ENCODE measurements at places on chromosomes 3 and 15. TPM values are rescaled to one million over a fixed set of nuclear protein-coding genes. Genes with fewer than 3 reads are reported as not detected.

CRELD1 gene
- total RNA-seq, result 12.9 TPM

IL5RA gene
- not detected for total RNA-seq

DNA sequence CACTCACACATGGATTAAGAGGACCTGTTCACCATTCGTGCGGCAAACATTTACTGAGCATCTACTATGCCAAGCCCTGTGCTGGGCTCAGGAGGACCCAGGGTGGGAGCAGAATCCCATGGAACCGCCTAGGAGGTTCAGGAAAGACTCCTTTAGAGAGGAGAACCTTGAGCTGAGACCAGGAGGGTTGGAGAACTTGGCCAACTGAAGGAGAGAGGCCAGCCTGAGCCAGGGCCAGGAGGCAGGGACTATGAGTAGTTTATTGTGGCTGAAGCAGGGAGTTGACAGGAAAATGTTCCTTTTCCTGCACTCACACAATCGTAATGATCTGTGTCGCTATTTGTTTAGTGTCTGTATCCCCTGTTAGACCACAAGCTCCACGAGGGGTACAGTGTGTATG, 71.3 kb downstream of the SLC30A4 start:
- H3K27ac ChIP-seq, result no peak overlapping the region
- H3K4me1 ChIP-seq, result no peaks in the 10 kb centered on the region
- H3K36me3 ChIP-seq, result no peaks in the 10 kb centered on the region
- H3K4me3 ChIP-seq, result no peak overlapping the region

SGO1 gene
- 36.4 TPM for total RNA-seq

DNA sequence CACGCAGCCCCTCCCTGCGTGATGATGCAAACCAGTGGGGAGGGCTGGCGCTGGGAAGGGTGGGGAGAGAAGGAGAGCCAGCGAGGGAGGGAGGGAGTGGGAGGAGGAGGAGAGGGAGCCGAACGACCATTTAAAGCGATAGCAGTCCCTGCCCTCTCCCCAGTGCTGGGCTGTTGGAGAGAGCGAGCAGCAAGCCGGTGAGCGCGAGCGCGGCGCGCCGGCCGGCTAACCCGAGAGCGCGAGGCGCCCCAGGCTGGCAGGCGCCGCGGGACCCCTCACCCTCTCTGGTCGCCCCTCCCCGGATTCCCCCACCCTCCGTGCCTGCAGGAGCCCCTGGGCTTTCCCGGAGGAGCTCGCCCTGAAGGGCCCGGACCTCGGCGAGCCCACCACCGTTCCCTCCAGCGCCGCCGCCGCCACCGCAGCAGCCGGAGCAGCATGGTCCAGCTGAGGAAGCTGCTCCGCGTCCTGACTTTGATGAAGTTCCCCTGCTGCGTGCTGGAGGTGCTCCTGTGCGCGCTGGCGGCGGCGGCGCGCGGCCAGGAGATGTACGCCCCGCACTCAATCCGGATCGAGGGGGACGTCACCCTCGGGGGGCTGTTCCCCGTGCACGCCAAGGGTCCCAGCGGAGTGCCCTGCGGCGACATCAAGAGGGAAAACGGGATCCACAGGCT, at the start of gene GRM7:
Gene GRM7, plus strand, starts transcription at position 162 of the 671 bp plus-strand sequence.
- no peaks in the 10 kb centered on the region for H3K4me1 ChIP-seq
- no peaks in the 10 kb centered on the region for H3K36me3 ChIP-seq
- DNase-seq, result no peak
- peaks cover 60% of the 10 kb centered on the region for H3K27me3 ChIP-seq

DNA sequence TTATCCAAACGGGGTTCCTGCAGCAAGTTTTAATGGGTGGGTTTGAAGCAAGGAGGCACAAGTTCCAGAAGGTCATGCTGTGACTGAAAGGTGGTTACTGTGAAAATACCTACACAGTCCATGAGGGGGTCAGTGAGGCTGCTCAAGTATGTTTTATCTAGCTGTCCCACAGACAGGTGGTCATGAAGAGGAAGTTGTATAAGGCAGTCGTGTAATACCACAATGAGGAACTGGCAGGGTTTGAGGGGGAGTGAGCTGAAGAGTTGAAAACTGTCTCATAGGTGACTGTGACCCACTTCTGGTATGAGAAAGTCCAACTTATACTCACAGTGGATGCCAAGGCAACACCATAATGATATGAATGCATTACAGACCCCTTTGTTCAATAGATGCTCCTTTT, 856.8 kb downstream of the OTOL1 start:
- DNase-seq, result no peak
- no peak overlapping the region for H3K4me3 ChIP-seq
- H3K36me3 ChIP-seq, result no peaks in the 10 kb centered on the region
- H3K4me1 ChIP-seq, result no peaks in the 10 kb centered on the region
- no peak overlapping the region for H3K27ac ChIP-seq

DNA sequence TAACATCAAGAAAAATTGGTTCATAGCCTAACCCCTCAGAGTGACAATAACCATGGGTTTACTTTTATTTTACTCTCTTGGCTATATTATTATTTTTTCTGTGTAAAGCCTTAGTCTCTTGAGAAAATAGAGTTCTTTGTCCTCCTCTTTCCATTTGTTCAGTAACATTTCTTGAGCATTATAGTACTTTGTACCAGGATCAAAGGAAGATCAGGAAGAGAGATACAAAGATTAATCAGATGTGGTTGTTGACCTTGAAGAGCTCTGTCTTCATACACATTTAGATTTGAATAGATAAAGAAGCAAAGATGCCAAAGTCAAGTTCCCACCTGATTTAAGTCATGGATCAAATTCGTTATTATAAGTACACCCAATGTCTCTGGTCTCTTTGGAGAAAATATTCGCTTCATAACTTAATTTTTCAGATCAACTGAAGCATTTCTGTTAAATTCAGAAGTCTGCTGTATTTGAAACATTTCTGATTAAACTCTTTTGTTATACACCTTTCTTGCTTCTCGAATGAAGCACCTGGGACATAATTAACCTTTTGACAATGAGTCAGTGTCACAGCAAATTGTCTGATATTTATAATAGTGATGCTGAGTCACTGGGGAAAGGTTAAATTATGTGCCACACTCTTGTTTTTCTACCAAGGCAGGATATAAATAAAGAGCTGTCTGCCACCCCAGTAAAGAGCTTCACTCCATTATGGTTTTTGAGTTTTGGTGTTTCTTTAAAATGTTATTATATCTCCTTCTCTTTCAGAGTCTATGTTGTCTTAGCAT, 100.2 kb downstream of the GHSR start:
- H3K27me3 ChIP-seq, result no peaks in the 10 kb centered on the region
- H3K36me3 ChIP-seq, result peaks cover 46% of the 10 kb centered on the region
- no peak overlapping the region for H3K4me3 ChIP-seq
- H3K27ac ChIP-seq, result no peak overlapping the region
- H3K4me1 ChIP-seq, result no peaks in the 10 kb centered on the region
- no peak for DNase-seq

RNF111 gene
- total RNA-seq, result 26.6 TPM

RASGRP1 gene
- total RNA-seq, result 2.1 TPM

ABI3BP gene
- total RNA-seq, result not detected

DNA sequence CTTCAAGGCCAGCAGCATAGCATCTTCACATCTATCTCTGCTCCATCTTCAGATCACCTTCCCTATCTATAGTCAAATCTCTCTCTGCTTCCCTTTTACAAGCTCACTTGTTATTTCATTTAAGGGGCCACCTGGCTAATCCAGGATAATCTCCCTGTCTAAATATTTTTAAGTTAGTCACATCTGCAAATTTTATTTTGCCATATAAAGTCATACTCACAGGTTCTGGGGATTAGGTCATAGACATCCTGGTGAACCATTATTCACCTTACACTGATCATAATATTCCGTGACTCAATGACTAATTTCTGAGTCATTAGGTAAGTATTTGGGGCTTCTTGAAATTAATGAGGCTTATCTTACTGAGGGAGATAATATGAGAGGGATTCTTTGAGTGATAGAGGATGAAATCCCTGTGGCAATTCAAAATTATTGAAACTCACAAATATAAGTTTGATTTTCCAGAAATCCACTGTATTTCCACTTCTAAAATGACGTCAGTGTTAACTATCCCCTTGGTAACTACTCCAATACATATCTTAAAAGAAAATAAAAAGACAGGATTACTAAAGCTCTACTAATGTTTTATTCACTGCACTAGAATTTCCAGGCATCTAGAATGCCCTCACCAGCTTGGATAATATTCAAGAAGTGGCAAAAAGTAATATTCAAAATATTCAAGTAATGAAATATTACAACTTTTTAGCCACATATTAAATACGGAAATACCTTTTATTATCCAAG, 93.7 kb upstream of the RBMS3 start:
- H3K27ac ChIP-seq, result no peak overlapping the region
- H3K4me1 ChIP-seq, result no peaks in the 10 kb centered on the region
- no peak for DNase-seq
- H3K27me3 ChIP-seq, result no peaks in the 10 kb centered on the region
- no peaks in the 10 kb centered on the region for H3K36me3 ChIP-seq
- H3K4me3 ChIP-seq, result no peak overlapping the region

- H3K27ac ChIP-seq, result no peak overlapping the region
- no peak for DNase-seq
- no peak overlapping the region for H3K4me3 ChIP-seq
- no peaks in the 10 kb centered on the region for H3K36me3 ChIP-seq
- no peaks in the 10 kb centered on the region for H3K27me3 ChIP-seq
These were observed 141.5 kb downstream of the USP13 start for GRCh38 chr3:179794355-179794754.

- no peaks in the 10 kb centered on the region for H3K27me3 ChIP-seq
- peaks cover 87% of the 10 kb centered on the region for H3K36me3 ChIP-seq
- no peak overlapping the region for H3K4me3 ChIP-seq
- no peaks in the 10 kb centered on the region for H3K4me1 ChIP-seq
- no peak for DNase-seq
- H3K27ac ChIP-seq, result no peak overlapping the region
These were observed 15.6 kb downstream of the RCCD1 start for GRCh38 chr15:90970274-90970673.

- H3K27me3 ChIP-seq, result no peaks in the 10 kb centered on the region
- H3K4me3 ChIP-seq, result no peak overlapping the region
- DNase-seq, result no peak
These were observed 407.0 kb downstream of the GAP43 start for GRCh38 chr3:116030131-116030850.

- H3K4me3 ChIP-seq, result no peak overlapping the region
- H3K4me1 ChIP-seq, result no peaks in the 10 kb centered on the region
- no peak for DNase-seq
- no peaks in the 10 kb centered on the region for H3K36me3 ChIP-seq
- H3K27me3 ChIP-seq, result no peaks in the 10 kb centered on the region
These were observed 252.3 kb upstream of the ARRDC4 start for GRCh38 chr15:97708252-97708651.

SLC22A13 gene
- total RNA-seq, result 0.54 TPM

- H3K36me3 ChIP-seq, result no peaks in the 10 kb centered on the region
- DNase-seq, result no peak
- H3K4me1 ChIP-seq, result no peaks in the 10 kb centered on the region
These were observed 71.9 kb downstream of the UBE2E2 start for GRCh38 chr3:23275061-23275460.

GRCh38 chr3:196202516-196202970, 8.7 kb downstream of the ZDHHC19 start:
- peaks cover 6% of the 10 kb centered on the region for H3K4me1 ChIP-seq
- no peaks in the 10 kb centered on the region for H3K36me3 ChIP-seq
- H3K27me3 ChIP-seq, result no peaks in the 10 kb centered on the region
- no peak for DNase-seq

- no peak overlapping the region for H3K4me3 ChIP-seq
- no peaks in the 10 kb centered on the region for H3K27me3 ChIP-seq
These were observed 95.4 kb downstream of the FEZF2 start for GRCh38 chr3:62277986-62278385.

GRCh38 chr15:101004500-101004899, 85.3 kb downstream of the LRRK1 start:
- no peaks in the 10 kb centered on the region for H3K36me3 ChIP-seq
- H3K4me1 ChIP-seq, result no peaks in the 10 kb centered on the region
- no peak for DNase-seq

GRCh38 chr3:83934192-83935021, 1024.4 kb upstream of the CADM2 start:
- no peaks in the 10 kb centered on the region for H3K4me1 ChIP-seq
- no peak overlapping the region for H3K4me3 ChIP-seq
- DNase-seq, result no peak
- H3K27ac ChIP-seq, result no peak overlapping the region
- no peaks in the 10 kb centered on the region for H3K36me3 ChIP-seq

- no peaks in the 10 kb centered on the region for H3K36me3 ChIP-seq
- H3K4me1 ChIP-seq, result peaks cover 9% of the 10 kb centered on the region
- H3K27ac ChIP-seq, result no peak overlapping the region
- no peak for DNase-seq
These were observed 128.0 kb downstream of the SRGAP3 start for GRCh38 chr3:9121366-9122001.

REC114 gene
- total RNA-seq, result not detected

GRCh38 chr15:35605764-35606449, 59.9 kb upstream of the DPH6 start:
- DNase-seq, result no peak
- no peak overlapping the region for H3K27ac ChIP-seq
- no peak overlapping the region for H3K4me3 ChIP-seq

DNA sequence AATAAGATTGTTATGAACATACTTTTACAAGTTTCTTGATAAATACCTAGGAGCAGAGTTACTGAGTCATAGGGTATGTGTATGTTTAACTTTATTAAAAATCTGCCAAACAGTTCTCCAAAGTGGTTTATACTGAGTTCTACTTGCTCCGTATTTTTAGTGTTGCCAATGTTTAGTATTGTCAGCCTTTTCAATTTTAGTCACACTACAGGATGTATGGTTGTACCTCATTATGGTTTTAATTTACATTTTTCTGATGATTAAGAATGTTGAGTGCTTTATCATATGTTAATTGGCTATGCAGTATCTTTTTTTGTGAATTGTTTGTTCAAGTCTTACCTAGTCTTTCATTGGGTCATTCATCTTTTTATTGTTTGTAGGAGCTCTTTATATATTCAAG, 4.3 kb downstream of the TMOD3 start:
- H3K36me3 ChIP-seq, result no peaks in the 10 kb centered on the region
- no peak overlapping the region for H3K4me3 ChIP-seq
- H3K27me3 ChIP-seq, result no peaks in the 10 kb centered on the region
- no peak overlapping the region for H3K27ac ChIP-seq

GREM1 gene
- total RNA-seq, result 0.57 TPM

GRCh38 chr3:104578558-104578957, 788.2 kb upstream of the ALCAM start:
- H3K27ac ChIP-seq, result no peak overlapping the region
- H3K36me3 ChIP-seq, result no peaks in the 10 kb centered on the region
- no peaks in the 10 kb centered on the region for H3K27me3 ChIP-seq
- DNase-seq, result no peak
- H3K4me3 ChIP-seq, result no peak overlapping the region
- H3K4me1 ChIP-seq, result no peaks in the 10 kb centered on the region

DNA sequence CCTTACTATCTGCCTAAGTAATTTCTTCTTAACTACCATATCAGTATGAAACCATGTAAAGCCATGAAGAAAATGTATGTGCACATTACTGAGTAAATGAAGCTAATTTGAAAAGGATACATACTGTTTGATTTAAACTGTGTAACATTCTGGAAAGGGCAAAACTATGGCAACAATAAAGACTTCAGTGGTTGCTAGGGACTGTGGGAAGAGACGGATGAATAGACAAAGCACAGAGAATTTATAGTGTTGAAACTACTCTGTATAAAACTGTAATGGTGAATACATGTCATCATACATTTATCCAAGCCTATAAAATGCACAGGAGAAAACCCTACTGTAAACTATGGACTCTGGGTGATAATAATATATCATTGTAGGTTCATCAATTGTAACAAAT, 1103.7 kb upstream of the EPHA6 start:
- no peak overlapping the region for H3K4me3 ChIP-seq
- H3K27ac ChIP-seq, result no peak overlapping the region
- H3K4me1 ChIP-seq, result no peaks in the 10 kb centered on the region
- H3K27me3 ChIP-seq, result no peaks in the 10 kb centered on the region
- no peak for DNase-seq

GRCh38 chr15:92078270-92078669, 224.8 kb downstream of the SLCO3A1 start:
- H3K36me3 ChIP-seq, result no peaks in the 10 kb centered on the region
- H3K27ac ChIP-seq, result no peak overlapping the region
- DNase-seq, result no peak
- no peaks in the 10 kb centered on the region for H3K4me1 ChIP-seq
- no peak overlapping the region for H3K4me3 ChIP-seq
